ENCODE measurements at places on chromosomes 12 and 14.

- no peak for DNase-seq
Observed at GRCh38 chr14:103058164-103059055, 1.1 kb upstream of the CDC42BPB start.

DNA sequence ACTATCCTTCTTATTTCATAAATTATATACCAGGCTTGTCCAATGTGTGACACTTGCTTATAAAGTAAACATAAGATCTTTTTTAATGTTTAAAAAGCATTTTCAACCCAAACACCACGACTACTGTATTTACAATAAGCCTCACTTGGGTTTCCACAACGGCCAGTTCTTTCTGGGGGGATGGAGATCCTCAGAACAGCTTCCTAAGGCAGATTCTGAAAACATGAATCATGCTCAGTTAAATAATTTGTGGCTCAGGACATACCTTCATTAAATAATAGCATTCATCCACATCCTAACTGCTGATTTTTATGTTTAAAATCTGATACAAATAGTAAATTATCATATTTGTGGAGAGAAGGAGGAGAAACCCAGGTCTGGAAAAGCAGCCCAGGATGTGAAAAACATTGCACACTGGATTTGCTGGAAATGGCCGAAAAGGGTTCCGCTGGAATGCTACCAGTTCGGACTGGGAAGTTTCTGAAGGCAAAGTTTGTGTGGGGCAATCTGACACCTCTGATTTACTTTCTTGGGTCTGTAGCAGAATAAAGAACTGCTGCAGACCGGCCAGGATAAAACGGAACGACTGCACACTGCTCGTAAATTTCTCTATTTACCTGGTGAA is 597 bp downstream of the GLT8D2 start:
- no peak for DNase-seq

GRCh38 chr14:92624764-92625163 is 111.2 kb downstream of the RIN3 start:
- no peak for DNase-seq

GRCh38 chr12:108948367-108948766 is 68.5 kb downstream of the DAO start:
- DNase-seq, result no peak

- no peak for DNase-seq
Observed at GRCh38 chr12:52359621-52360061, 7.6 kb downstream of the KRT85 start.

GRCh38 chr12:57887631-57888408 is 41.3 kb upstream of the CTDSP2 start:
- no peak for DNase-seq

- DNase-seq, result no peak
Observed at GRCh38 chr14:20470603-20470901, 1.3 kb downstream of the PNP start.
